ENCODE measurements at places on chromosomes 2 and 18.

- no peak for DNase-seq
Measured at GRCh38 chr2:207887500-207887899, 117.8 kb upstream of the FZD5 start.

DNA sequence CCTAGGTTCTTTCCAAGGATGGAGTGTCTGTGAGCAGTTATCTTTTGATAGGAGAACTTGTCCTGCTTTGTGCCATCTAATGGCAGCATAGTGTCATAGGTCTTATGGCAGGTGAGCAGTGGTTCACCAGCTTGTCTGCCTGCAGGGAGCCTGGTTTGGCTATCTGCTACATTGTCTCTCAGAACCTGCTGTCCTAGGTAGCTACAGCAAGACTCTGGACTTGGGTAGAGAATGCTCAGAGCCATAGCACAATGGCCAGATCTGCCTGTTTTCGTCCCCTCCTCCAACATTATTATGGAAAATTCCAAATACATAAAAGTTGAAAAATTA lies 28.3 kb downstream of the AGFG1 start:
- DNase-seq = no peak

GRCh38 chr2:237923481-237924163 lies 43.2 kb upstream of the UBE2F start:
- DNase-seq = peak; percentile 74

DNA sequence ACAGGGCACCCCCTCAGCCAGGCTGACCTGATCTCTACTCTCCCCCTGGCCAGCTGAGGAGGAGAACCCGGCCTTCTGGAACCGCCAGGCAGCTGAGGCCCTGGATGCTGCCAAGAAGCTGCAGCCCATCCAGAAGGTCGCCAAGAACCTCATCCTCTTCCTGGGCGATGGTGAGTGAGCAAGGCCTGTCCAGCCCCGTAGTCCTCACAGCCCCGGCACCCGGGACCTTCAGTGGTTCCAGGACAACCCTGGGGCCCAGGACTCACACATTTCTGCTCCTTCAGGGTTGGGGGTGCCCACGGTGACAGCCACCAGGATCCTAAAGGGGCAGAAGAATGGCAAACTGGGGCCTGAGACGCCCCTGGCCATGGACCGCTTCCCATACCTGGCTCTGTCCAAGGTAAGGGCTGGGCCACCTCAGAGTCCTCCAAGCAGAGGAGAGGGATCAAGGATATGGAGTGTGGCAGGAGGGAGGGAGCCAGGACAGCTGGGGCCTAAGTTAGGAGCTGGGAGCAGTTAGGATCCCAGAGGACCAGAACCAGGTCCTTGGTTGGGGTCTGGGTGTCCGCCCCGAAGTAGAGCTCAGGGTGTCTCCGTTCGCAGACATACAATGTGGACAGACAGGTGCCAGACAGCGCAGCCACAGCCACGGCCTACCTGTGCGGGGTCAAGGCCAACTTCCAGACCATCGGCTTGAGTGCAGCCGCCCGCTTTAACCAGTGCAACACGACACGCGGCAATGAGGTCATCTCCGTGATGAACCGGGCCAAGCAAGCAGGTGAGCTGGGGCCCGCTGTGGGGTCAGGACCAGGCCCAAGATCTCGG lies 555 bp downstream of the ALPI start:
- no peak for DNase-seq

DNA sequence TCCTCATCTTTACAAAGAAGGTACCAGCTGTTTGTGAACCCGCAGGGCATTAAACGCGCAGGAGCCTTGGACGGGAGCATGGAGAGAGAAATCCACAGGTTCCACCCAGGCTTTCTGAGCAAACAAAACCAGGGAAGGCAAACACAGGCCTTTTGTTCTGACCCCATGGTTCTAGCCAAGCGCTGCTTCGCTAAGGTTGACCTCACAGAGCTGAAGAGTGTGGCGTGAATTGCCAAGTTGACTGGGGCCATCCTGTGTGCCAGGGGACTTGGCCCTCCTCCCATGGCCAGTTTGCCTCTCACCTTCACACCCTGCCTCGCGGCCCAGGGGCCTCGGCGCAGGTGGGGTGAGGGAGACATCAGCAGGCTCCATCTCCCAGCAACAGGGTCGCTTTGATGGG lies 74.1 kb downstream of the VAPA start:
- DNase-seq = no peak

DNA sequence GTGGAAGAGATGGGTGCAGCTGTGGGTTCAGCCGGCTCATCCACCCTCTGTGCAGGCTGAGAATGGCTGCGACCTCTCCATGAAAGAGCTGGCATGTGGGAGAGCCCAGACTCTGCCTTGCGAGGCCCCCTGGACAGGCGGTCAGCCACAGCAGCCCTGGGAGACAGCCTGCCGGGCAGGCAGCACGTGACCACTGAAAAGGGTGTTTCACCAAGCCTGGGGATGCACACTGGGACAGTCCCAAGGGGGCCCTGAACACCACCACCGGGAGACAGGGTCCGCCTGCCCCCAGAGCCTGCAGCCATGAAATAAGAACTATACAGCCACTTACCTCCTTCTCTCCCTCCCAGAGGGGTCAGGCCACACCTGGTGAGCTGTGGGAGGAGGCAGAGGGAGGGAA lies 11.5 kb downstream of the RFX8 start:
- DNase-seq = no peak

GRCh38 chr18:43919551-43919950 lies 642.3 kb upstream of the SYT4 start:
- no peak for DNase-seq

- DNase-seq = no peak
Measured at GRCh38 chr2:120373424-120373823, 27.5 kb downstream of the INHBB start.

DNA sequence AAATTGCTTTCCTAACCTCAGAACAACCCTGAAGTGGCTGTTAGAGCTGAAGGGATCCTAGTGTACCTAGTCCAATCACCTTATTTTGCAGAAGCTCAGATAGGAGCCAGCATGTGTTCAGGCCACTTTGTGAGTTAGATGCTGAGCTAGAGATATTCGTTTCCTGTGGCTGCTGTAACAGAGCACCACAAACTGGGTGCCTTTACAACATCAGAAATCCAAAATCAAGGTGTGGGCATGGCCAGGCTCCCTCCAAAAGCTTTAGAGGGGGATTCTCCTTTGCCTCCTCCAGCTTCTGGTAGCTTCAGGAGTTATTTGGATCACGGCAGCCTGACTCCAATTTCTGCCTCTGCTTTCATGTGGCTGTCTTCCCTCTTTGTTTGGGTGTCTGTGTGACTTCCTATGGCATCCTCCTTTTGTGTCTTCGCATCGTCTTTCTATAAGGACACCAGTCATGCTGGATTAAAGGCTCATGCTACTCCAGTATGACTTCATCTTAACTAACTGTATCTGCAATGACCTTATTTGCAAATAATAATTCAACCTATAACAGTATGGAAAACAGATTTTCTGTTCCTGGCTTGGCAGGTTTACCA lies 86.3 kb upstream of the TGFA start:
- no peak for DNase-seq

GRCh38 chr2:53941749-53942148 lies 29.0 kb downstream of the PSME4 start:
- no peak for DNase-seq

DNA sequence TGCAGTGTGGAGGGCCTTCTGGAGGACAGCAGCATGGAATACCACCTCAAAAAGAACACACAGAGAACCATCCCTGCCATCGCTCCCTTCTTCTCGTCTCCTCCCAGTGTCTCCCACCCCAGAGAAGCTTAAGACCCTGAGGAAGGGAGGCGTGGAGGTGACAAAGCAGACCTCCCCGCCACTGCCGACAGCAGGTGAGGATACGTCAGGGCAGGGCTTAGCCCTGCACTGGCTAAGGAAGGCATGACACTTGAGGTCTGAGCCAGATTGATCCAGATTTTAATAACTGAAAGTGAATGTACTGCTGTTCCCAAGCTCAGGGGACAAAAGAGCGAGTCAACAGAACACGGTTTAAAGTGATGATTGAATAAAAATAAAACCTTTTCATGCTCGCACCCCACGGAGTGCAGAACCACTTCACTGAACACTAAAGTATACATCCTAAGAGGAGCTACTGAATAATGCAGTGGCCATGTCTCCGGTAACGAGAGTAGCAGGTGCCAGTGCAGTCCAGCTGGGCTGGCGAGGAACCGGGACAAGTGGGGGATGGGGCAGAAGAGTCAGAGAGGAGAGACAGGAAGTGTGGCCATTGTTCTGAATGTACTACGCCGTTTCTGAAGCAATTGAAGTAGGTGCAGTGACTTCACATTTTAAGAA lies 391.0 kb downstream of the CDH2 start:
- DNase-seq = no peak

GRCh38 chr2:12928197-12928774 lies 211.6 kb downstream of the TRIB2 start:
- DNase-seq = no peak

- DNase-seq = no peak
Measured at GRCh38 chr2:226352941-226353560, 446.6 kb downstream of the IRS1 start.

DNA sequence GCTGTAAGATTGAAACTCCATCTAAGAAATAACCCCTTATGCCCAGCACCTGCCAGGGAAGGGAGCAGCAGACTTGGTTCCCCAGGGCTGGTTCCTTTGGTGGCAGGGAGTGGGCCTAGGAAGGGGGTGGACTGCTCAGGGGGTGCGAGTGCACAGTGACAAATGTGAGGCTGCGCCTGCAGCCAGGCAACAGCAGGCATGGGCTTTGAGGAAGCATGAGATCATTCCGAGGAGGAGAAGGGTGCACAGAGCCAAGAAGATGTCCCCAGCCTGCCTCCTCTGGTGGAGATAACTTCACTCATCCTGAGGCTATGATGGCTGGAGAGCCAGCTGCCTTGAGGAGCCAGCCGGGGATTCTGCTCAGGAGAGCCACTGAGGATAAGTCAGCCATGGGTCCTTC lies 158.0 kb downstream of the CAPN13 start:
- DNase-seq = no peak

DNA sequence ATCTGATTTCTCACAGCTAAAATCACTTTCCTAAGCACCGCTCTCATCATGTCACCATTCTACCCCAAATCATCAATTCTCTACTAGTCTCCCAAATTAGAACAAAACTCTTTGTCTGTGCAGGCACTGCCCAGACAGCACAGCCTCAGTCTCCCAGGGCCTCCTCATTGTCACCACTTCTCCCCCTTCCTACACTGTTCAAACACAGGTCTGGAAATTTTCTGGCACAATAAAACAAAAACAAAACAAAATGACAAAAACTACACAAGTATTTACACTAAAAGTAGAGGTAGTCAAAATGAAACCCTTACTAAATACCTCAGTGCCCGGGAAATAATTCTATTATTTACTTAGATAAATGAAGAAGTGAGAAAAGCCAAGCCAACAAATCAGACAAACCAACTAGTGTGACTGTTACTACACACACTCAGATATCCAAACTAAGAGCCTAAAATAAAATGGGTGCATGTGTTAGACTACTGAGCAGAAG lies 156.2 kb upstream of the DNMT3A start:
- DNase-seq = no peak

GRCh38 chr18:51621113-51621863 lies 423.8 kb upstream of the MEX3C start:
- DNase-seq = no peak

GRCh38 chr2:98465456-98466226 lies 21.0 kb downstream of the INPP4A start:
- peak; percentile 53 for DNase-seq

DNA sequence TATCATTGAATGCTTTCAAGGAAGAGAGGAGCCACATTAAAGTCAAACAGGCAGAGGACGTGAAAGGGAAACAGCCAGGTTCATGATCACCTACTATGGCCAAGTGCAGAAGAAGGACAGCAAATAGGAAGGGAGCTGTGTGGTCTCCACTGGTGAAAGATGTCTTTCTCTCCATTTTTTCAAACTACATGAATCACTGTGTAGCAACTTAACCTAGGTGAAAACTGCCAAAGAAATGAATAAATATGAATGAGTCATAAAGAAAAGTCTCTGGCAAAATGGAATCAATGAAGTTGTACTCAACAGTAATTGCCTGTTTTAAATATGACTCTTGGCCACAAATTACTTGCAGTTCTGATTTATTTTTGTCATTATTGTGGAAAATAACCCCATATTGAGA lies 452.6 kb upstream of the PKDCC start:
- DNase-seq = no peak

- DNase-seq = no peak
Measured at GRCh38 chr2:175012516-175012915, 7.3 kb upstream of the CHN1 start.

- DNase-seq = no peak
Measured at GRCh38 chr2:207352978-207353671, 176.6 kb upstream of the CREB1 start.

DNA sequence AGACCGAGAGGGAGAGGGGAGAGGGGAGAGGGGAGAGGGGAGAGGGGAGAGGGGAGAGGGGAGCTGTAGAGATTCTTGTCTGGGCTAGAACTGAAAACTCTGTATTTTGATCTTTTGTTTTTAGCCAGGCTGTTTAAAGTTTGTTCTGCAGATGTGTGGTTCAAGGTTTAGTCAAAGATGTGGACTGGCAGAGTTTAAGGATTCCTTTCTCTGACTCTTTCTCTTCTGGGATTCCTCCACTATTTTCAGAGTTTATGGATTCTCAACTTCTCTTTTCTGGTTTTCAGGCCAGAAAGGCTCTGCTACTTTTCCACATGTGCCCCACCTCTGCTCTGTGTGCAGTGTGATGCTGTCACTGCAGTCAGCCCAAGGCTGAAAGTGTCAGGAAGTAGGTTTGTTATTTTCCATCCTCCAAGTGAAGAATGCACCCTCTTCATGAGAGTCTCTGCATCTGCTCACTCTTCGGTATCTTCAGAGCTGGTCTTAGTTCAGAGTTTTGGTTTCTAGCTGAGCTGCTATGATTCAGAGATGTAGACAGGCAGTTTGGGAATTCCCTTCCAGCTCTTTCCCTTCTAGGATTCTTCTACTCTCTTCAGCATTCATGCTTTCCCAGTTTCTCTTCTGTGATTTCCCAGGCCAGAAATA lies 130.9 kb upstream of the SMAD7 start:
- DNase-seq = no peak

Data from activated CD4-positive, alpha-beta T cell treated with anti-CD3 and anti-CD28 coated beads, Interleukin-2, amount 50 U/mL, for 4 hours (primary cell).